ENCODE measurements at places on chromosomes 2 and 18.

- no peak for DNase-seq
Observed at GRCh38 chr2:26993768-26994167, 23.3 kb downstream of the MAPRE3 start.

DNA sequence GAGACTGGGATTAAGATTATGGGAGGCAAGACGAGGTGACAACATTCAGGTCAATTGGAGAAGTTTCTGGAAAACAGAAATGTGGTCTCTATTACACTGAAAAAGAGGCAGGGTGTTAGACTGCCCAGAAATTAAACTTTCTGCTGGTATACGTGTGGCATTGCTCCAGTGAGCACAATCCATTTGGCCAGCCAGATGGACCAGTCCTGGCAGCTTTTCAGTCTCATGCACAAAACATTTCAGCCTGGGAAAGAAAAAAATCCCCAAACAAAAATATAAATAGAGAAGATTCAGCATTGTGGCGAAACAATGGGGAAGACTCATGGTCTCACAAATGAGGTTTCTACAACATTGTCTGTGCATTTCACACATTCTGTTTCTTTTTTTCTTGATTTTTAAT lies 113.9 kb downstream of the HNMT start:
- DNase-seq: no peak

GRCh38 chr18:6811816-6812215 lies 82.3 kb downstream of the ARHGAP28 start:
- no peak for DNase-seq

DNA sequence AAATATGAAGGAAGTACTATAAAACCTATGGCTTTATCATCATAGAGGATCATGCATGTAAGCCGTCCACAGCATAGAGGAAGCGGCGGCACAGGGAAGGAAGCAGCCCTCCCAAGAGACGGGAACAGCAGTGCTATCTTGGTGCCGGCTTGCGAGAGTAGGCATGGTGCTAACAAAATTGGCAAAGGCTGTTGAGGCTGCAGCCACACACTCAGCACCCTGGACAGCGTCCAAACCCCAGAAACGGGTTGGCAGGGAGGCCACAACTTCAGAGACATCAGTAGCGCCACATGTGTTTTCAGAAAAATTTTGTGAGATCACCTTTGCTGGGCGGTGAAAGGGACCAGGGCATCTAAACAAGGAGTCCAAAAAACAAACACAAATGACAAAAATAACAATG lies 37.7 kb downstream of the NETO1 start:
- DNase-seq: no peak

- no peak for DNase-seq
Observed at GRCh38 chr2:88061295-88061694, 5.7 kb upstream of the KRCC1 start.

DNA sequence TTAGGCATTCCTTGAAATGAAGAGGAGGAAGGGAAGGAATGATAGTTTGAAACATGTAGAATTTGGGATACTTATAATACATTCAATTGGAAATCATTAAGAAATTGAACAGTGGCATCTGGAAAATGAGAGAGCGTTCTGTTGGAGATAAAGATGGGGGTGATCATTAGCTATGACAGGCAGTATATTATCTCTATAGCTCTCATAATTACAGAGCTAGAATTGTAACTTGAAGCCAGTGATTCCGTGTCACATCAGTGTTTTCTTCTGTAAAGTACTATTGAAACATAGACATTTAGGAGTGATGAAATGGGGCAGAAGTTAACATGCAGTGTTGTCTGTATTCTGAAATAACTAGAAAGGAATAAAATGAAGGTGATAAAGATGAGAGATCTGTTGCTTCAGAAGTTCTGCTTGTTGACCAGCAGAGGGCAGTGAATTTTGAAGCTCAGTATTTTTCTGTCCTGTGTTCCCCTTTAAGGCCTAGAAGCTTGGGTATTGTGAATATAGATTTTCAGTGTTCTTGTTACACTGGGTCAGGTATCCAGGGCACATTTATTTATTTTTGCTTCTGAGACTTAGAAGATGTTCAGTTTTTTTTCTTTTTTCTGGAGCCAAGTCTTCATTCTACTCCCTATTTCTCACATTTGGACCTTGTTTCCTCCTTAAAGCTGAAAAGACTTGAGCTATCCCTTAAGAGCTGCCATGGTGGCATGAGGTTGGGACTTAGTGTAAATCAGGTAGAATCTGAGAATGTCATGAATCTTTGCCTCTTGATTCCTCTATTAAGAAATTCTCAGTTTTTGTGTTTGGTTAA lies 157.4 kb downstream of the TAF4B start:
- DNase-seq: peak; percentile 14

DNA sequence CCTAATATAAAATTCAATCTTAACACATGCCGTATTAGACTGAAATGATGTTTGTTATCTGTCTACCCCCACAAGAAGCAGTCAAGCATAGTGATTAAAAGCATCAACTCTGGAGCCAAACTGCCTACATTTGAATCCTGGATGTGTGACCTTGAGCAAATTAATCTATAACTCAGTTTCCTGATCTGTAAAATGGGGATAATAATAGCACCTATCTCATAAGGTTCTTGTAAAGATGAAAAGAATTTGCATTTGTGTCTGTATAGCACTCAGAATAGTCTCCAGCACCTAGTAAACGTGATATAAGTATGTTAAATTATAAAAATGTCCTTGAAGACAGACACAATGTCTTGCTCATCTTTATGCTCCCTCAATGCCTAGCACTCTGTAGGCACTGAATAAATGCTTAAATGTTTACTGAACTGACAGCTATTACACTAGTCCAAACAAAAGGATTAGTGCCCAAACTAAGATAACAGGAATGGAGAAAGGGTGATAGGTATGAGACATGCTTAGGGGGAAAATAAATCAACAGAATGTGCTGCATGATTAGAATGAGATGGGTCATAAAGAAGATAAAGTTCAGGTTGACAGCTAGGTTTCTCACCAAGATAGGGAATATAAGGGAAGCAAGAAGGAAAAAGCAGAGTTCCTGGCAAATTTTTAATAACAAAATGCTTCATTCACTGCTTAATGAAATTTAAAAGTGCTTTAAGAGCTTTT lies 180.6 kb downstream of the ATAD2B start:
- no peak for DNase-seq

DNA sequence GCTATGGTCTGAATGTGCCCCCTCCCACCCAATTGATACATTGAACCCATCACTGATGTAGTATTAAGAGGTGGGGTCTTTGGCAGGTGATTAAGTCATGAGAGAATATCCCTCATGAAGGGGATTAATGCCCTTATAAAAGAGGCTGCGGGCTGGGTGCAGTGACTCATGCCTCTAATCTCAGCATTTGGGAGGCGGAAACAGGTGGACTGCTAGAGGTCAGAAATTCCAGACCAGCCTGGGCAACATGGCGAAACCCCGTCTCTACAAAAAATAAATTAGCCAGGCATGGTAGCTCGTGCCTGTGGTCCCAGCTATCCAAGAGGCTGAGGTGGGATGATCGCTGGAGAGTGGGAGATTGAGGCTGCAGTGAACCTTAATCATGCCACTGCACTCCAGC lies 14.3 kb downstream of the POLR2D start:
- DNase-seq: peak; percentile 44

- no peak for DNase-seq
Observed at GRCh38 chr2:117717072-117717471, 97.4 kb upstream of the DDX18 start.

DNA sequence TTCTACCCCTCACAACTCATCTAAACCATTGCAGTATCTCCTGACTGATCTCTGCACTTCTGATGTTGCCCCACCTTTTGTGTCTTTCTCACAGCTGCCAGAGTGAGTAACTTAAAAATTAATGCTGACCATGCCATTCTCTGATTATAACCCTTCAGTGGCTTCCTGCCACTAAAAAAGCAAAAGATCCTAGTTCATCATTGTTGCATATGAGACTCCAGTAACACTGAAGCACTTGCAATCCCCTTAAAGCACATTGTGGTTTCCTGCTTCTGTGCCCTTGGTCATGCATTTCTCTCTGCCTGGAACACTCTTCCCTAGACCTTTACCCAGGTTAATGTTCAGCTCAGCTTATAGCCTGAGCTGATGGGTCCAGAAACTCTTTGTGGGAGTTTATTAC lies 95.1 kb upstream of the WDSUB1 start:
- no peak for DNase-seq

DNA sequence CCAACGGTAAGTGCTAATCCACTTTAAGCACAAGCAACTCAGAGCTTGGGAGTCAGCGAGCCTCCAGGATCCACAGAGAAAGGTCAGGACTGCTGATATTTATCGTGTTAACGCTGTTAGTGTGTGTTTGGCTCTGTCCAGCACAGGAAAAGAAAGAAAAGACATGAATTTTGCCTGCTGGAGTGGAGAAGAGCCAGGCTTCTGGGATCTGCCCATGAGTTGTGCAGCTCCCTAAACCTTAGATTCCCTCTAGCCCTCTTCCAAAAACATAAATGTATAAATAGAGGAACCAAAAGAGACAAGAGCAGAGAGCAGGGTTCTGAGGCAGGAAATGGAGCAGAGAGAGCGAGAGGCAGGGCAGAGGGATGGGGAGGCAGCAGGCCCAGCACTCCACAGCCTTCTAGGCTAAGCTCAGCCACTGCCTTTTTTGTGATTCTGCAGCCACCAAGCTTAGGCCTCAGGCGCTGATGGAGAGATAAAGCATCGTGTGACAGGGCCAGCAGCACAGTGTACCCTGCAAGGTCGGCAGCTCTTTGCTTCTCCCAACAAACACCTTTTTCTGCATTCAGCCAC lies 14.5 kb upstream of the MAT2A start:
- peak; percentile 62 for DNase-seq

DNA sequence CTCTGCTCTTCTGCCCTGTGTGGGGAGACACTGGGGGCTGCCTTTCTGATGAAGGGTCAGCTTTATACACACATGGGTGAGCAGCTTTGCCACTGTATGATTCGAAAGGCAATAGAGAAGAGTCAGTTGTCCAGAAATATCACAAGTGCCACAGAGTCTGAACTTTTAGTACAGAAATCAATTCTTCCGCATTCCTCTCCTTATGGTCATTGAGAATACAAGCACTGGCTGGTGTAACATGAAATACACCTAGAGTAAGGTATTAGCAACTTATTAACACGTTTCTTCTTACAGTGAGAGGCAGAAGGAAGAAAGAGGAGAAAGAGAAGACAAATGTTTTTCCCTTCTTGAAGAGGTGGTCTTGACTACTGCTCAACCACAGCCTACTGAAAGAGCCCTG lies 579.2 kb downstream of the ZEB2 start:
- no peak for DNase-seq

- no peak for DNase-seq
Observed at GRCh38 chr2:222049946-222050345, 248.9 kb downstream of the PAX3 start.

- no peak for DNase-seq
Observed at GRCh38 chr2:50181212-50181611, 850.7 kb downstream of the NRXN1 start.

- DNase-seq: no peak
Observed at GRCh38 chr2:212536817-212537725, 1.5 kb downstream of the ERBB4 start.

DNA sequence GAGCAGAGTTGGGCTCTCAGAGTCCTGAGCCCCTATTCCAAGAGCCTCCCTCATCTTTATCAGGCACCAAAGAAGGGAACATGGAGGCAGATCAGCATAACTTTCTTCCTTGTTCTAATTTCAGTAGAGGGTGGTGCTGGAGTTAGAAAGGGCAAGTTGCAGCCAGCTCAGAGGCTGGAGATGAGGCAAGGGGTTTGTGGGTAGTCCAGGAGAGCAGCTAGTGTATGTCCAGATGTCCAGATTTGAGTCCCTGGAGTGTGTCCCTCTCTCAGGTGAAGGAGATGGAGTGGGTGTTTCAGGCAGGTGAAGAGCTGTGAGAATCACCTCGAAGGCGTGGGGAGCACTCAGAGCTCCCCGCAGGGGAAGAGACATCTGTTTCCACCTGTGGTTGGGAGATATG lies 478 bp upstream of the PRKAG3 start:
- no peak for DNase-seq

- no peak for DNase-seq
Observed at GRCh38 chr2:201116959-201117734, 1.2 kb downstream of the CFLAR start.

GRCh38 chr18:80127635-80128034 lies 18.6 kb downstream of the ADNP2 start:
- no peak for DNase-seq

- no peak for DNase-seq
Observed at GRCh38 chr2:54629914-54630857, 93.3 kb upstream of the EML6 start.

DNA sequence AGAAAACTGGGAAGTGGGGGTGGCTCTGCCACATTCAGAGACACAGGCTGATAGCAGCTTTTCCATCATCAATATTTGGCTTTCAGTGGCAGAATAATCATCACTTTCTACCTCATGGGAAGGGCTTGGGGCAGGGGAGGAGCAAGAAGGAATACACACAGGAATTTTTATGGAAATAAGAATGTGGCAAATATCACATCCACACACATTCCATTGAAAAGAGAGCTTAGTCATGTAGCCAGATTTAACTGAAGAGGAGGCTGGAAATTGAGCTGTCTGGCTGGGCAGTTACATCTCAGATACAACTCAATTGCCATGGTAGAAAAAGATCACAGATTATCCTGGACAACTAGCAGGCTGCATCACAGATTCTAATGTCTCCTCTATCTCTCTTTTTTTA lies 1474.0 kb upstream of the ACVR2A start:
- DNase-seq: peak; percentile 6

- DNase-seq: no peak
Observed at GRCh38 chr2:169050476-169051240, 18.7 kb upstream of the DHRS9 start.
